ENCODE measurements at places on chromosomes 3 and 15.
A peak's percentile ranks its signal among the peaks of the same experiment; 100 is the strongest.

- DNase-seq = no peak
Measured at GRCh38 chr3:127744875-127745274, 72.1 kb downstream of the ABTB1 start.

GRCh38 chr15:77839456-77839855 is 206.7 kb upstream of the LINGO1 start:
- no peak for DNase-seq

GRCh38 chr15:53834214-53834613 is 74.8 kb upstream of the WDR72 start:
- DNase-seq = no peak

DNA sequence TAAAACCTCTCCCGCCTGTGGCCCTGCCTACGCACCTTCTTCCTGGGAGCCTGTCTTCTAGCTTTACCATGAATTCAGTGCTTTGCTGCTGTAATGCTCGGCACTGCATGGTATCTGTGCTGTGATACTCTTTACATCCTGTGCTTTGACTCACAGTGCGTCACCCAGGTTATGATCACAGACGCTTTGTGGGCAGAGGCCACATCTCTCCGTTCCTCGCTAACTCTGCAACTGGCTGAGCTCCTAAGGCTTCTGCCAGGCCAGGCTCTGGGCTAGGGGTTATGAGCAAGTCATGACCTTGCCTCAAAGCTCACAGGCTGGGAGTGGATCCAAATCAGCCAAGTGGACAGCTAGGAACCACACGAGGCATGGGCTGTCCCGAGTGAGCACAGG is 23.2 kb downstream of the SPTBN5 start:
- peak; percentile 35 for DNase-seq
